ENCODE measurements at places on chromosomes 13 and 19. TPM values are rescaled to one million over a fixed set of nuclear protein-coding genes. Genes with fewer than 3 reads are reported as not detected.

KLK14 gene
- total RNA-seq, result 0.91 TPM

DNA sequence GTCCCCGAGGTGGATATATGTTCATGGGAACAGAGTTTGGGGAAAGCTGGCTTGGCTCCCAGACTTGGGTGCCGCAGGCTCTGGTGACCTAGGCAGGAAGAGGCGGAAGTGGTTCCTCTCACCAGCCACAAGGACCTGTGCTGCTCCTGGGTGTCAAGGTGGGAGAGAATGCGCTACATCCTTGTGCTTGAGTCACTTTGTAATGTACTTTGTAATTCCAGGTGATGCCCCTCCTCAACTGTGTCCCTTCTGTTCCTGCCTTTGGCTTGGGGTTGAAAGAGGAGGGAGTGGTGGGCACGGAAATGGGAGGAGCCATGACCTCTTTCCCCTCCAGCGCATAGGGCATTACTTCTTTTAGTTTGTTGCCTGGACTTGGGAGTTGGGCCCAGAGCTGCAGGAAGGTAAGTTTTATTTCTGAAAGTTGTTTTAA, 10.9 kb downstream of the GARRE1 start:
- H3K27me3 ChIP-seq, result no peaks in the 10 kb centered on the region
- DNase-seq, result no peak
- H3K4me3 ChIP-seq, result no peak overlapping the region
- H3K36me3 ChIP-seq, result peaks cover 6% of the 10 kb centered on the region

RETN gene
- 4.8 TPM for total RNA-seq

GRCh38 chr19:30559446-30559845, 187.3 kb downstream of the ZNF536 start:
- no peak overlapping the region for H3K27ac ChIP-seq
- no peaks in the 10 kb centered on the region for H3K4me1 ChIP-seq
- no peaks in the 10 kb centered on the region for H3K36me3 ChIP-seq
- H3K27me3 ChIP-seq, result peaks cover 3% of the 10 kb centered on the region

Data from activated naive CD8-positive, alpha-beta T cell treated with anti-CD3 and anti-CD28 coated beads, Interleukin-2, amount 10 ng/mL, durations not matched to agents 7 days and 5 days (primary cell).